A549 (cell line): ENCODE measurements at places on chromosomes 2 and 18.
A peak's percentile ranks its signal among the peaks of the same experiment; 100 is the strongest.

- no peak for DNase-seq
These were observed 539.6 kb downstream of the SATB2 start for GRCh38 chr2:198917926-198918720.

GRCh38 chr18:8367217-8367988 lies 241.8 kb upstream of the RAB12 start:
- no peak for DNase-seq

DNA sequence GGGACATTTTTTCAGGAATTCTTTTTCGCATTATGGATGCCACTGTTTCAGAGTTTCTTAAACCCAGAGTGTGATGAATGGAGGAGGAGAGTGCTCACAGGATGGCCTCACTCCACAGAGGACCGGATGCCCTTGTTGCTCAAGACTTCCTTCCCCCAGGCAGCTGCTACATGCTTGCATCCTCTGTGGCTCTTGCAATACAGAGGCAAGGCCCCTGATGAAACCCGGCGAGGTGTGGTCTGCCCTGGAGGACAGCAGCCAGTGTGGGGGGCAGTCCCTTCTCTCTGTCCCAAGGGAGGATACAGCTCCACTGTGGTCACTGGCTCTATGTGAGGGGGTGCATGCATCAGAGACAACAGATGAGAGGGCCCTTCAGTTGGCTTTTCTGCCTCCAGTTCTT lies 109.6 kb downstream of the SH3RF3 start:
- DNase-seq, result no peak

DNA sequence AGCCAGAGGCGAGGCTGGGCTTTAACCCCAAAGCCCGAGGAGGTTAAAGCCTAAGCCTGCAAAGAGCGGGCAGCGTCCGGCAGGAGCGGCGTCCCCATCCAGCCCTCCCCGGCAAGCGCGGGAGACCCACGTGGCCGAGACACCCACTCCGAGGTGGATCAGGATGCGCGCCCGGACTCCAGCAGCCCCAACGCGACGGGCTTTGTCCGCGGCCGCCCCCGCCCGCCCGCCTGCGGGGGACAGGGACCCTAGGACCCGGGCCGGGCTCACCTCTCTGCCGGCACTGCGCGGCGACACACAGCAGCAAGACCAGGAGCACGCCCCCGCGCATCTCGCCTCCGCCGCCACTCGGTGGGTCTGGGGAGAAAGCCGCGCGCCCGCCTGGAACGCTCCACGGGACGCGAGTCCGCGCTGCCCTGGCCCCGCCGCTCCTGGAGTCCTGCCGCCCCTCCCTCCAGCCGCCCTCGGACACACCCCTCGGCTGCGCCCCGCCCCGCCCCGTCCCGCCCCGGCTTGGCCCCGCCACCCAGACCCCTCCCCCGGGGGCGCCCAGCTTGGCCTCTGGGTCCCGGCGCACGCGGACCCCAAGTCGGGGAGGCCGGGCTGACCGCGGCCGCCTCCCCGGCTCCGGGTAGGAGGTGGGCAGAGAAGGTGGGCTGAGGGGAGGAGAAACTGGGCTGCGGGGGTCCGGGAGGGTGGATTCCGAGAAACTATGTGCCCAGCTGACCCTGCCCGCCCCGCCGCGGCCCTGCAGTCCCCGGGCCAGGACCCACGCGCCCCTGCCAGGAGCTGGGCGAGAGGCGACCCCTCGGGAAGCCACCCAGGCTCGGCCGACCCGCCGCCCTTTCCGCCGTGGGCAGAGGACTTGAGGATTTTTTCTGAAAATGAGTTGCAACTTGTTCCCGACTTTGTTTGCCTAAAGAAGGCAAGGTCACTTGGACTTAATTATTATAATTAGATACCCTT lies at the start of gene LAMA1:
LAMA1 (minus strand) TSS at position 408 of the 966 bp plus-strand sequence; CDS start at position 331, 77 bp downstream.
- DNase-seq, result no peak

DNA sequence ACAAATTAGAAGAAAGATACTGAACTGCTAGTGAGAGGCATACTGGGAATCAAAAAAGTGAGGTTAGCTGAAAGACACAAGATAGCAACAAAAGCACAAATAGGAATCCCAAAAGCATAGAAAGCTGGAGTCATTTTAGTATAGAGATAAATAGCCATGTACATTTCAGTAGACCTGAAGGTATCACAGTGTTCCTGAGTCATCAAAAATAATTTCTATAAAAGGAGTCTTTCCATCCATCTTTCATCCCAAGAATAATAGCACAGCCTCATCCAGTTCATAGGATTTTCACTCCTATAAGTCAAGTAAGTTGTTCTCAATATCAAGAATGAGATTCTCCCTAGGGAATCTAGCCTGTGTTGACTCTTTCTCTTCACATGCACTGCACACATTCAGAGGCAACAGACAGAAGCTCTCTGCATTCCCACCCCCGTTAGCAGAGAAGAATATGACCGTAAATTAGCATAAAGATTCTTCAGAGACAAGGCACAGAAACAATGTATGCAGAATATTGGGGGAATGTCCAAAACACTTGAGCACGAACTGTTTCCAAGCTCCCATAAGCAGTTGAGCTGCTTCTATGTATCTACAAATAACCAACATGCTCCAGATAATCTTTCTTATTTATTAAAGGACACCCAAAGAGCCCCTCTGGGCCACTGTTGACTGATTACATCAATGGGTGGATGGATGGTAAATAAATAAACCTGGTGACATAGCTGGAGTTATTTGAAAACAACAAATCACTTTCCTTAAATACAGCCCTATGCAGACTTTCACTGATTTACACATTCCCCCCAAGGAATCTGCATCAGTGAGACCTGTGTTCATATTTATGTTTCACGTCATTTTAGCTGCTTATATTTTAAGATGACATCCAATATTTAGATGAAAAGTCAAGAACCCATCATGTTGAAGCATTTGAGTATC lies 174.5 kb upstream of the PKDCC start:
- no peak for DNase-seq

DNA sequence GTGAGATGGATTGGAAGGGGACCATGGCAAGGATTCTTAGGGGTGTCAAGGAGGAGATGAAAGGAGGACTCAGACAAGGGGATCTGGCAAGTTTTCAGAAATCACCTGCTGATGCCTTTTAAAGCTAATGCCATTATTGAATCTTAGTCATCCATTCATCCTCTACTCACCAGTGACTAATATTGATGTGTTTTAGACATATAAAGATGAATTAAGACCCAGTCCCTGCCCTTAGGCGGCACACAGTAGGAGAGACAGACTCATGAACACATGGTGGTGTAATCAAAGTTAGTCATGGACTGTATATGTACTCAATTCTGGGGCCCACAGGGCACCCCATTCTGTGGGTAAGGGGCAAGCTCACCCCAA lies 56.5 kb upstream of the ATL2 start:
- DNase-seq, result no peak

DNA sequence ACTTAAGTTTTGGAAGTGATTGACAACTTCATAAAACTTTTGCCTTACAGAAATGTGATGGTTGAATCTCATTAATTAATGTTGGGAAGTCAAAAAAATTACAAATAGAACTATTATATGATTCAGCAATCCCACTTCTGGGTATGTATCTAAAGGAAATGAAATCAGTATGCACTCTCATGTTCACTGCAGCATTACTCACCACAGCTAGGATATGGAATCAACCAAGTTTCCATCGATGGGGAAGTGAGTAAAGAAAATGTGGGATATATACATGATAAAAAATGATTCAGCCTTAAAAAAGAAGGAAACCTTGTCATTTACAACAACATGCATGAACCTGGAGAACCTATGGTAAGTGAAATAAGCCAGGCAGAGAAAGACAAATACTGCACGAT lies 112.4 kb upstream of the WDR75 start:
- DNase-seq, result no peak

DNA sequence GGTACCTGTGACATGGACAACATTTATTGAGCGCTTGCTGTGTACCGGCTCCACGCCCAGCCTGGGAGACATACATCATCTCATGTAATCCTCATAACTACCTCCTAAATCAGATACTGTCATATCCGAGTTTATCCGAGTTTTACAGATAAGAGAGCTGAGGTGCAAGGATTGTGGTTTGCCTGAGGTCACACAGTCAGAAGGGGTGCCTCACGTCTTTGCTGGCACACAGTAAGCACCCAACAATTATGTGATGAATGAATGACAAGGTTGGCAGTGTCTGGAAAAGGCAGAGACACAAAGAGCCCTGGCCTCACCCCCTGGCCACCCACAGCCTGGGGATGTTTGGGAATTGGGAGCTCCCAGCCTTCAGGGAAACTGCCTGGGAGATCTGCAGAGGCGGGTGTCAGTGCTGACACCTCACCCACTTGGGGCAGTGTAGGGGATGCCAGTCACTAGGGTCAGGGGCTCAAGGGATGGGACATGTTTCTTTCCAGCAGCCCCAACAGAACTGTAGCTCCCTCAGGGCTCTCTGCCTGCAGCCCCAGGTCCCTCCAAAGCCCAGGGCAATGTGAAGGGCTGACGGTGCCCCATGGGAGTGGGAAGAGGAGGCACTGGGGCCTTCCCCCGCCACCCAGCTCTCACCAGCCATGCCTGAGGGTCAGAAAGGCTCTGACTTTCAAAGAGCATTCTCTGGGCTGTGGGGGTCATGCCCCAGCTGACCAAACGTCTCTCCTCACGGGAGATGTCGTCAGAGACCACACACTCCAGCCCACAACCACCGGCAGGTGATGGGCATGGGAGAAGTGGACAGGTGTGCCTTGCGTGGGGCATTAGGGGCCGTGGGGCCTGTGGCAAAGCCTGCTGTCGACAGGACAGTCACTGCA lies 157.5 kb downstream of the ZFP36L2 start:
- no peak for DNase-seq

DNA sequence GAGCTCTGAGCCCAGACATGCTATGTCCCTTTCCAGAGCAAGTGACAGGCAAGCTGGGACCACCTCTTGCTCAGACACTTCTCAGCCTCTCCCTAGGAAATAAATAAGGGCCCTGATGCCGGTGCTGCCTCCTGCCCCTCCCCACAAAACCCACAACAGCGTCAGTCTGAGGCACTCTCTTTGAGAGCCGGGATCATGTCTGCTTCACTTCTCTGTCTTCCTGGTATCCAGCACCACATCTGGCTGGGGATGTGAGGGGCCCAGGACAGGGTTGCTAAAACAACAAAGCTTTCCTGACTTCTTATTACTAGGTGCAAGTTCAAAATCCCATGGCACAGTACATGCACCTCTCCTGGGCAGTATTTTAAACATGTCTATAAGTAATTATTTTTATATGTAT lies 103.9 kb upstream of the GLI2 start:
- no peak for DNase-seq

DNA sequence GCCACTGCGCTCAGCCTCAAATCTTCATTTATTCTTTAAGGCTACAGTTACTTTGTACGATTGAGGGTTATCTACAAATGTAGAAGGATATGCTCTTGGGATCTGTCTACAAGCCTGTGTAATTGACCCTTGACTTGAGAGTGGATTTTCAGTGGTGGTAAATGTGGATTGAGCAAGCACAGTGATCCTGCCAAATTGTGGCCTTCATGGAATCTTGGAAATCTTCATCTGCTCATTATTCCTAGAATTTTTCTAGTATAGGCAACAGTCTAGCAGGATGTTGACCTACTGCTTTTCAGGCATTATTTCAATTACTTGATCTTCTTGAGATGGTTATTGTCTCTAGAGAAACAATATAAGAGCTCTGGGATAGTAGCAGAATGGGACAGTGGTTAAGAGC lies 226.1 kb upstream of the REV1 start:
- DNase-seq, result no peak

DNA sequence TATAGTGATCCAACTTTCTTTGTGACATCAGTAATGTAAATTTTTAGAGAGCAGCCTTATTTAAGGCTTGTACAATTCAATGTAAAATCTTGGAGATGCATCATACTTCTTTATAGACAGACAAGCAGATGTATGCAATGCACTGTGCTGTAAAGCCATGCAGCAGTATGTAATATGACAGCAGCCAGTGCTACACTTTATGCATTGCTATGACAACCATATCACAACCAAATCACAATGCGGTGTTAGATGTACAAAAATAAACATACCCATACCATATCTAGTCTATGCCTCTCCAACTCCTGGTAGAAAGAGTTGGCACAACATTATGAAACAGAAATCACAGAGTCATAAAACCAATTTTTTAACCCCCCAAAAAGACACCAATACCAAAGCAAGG lies 110.3 kb upstream of the WDSUB1 start:
- no peak for DNase-seq

DNA sequence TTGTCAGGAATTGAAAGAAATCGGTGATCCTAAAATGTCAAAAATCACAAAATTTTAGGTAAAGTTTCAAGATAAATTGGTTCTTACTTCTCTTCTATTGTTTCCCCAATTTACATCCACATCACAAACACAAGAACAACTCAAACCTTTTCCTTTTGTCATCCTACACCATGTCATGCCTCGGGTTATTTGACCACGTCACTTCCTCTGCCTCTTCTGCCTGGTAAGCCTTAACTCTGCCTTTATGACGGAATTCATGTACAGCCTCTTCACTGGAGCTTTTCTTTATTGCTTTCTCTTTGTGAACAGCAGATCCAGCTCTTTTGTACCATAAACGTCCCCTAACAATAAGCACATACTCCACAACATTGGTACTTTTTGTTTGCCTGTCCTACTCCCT lies 258.0 kb downstream of the DPP10 start:
- no peak for DNase-seq

- no peak for DNase-seq
These were observed 674.2 kb upstream of the VRK2 start for GRCh38 chr2:57372237-57372984.

GRCh38 chr2:188068093-188068492 lies 223.6 kb upstream of the GULP1 start:
- DNase-seq, result no peak

DNA sequence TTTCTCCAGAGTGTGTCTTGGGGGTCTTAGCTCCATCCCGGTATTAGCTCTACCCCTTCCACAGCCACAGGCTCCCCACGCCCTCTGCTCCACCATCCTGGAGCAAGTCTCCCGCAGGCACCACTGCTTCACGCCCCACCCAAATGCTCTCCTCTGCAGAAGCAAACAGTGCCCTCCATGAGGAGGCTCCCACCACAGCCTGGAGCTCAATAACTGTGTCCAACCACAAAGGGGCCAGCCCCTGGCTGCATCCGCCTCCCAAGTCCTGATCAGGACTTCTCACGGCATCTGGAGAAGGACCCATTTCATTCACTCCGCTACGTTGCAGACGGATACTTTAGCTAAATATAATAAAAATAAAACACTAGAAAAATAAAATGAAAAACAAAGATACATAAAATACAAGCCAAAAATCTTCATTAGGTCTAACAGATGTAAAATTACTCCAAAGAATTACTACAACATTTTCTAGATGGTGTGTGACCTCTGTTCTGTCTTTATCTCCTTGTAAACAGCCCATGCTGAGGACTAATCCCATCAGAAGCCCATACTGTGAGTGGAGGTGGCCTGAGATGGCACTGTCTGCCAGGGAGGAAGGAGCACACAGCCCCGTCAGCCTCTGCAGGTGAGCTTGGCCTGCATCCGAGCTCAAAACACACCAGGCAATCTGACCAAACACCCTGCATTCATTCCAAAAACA lies 210.8 kb upstream of the RAB6C start:
- no peak for DNase-seq

DNA sequence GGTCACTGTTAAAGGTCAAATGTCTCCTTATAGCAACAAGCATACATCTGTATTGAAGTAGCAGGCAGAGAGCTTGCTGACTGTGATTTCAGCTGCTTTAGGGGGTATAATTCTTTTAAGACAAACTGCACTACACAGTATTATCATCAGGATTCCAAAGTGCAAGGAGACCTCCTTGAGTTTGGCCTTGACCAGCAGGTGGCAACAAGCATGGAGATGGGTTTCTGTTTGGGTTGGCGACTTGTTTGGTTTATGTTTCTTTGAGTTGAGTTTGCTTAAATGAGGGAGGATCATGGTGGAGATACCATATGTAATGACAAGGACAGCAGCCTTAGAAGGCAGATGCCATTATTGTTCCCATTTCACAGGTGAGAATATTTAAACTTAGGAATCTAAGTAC lies 681.0 kb upstream of the ID2 start:
- DNase-seq, result peak; percentile 37
